T-helper 17 cell (primary cell): ENCODE measurements at places on chromosomes 5 and 9. TPM values are rescaled to one million over a fixed set of nuclear protein-coding genes. Genes with fewer than 3 reads are reported as not detected.

BTNL9 gene
- 1.8 TPM for total RNA-seq

FGF18 gene
- 0.44 TPM for total RNA-seq

ECSCR gene
- total RNA-seq = not detected

NMUR2 gene
- total RNA-seq = not detected

ZNF454 gene
- total RNA-seq = not detected
